ENCODE measurements at places on chromosomes 4 and X.
A peak's percentile ranks its signal among the peaks of the same experiment; 100 is the strongest.

GRCh38 chr4:8904666-8905065, 33.0 kb upstream of the HMX1 start:
- no peak for DNase-seq

DNA sequence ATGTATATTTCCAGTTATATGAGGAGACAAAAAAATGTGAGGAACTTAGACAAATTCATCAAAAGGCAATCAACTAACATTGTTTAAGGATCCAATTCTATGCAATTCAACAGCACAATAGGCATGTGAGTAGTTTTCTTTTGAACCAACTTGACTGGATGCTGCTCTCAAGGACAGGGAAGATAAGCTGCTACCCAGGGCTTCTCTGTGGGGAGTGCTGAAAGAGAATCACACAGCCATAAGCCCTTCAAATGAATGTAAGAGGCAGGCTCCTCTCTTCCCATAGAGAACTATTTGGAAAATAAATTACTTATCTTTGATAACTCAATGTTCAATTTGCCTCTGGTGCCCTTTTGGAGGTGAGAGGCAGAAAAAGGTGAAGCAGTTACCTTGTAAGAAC, 1413.6 kb downstream of the PCDH7 start:
- no peak for DNase-seq

DNA sequence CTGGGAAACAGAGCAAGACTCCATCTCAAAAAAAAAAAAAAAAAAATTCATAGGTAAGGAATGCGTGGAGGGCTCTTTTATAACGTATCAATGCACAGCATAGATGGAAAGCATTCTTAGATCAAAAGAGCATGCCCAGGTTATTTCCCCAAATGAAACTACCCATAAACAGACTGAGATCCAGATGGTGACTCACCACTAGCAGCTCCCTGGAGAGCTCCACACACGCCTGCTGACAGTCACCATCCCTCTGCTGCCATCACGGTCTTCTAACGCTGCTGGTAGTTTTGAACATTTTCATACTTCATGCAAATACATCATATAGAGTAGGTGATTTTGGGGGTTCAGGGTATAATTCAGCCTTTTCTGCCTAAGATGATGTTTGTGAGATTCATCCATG, 136.9 kb downstream of the ASMT start:
- no peak for DNase-seq

- DNase-seq: no peak
These were observed 108.6 kb downstream of the CENPC start for GRCh38 chr4:67436742-67437141.

DNA sequence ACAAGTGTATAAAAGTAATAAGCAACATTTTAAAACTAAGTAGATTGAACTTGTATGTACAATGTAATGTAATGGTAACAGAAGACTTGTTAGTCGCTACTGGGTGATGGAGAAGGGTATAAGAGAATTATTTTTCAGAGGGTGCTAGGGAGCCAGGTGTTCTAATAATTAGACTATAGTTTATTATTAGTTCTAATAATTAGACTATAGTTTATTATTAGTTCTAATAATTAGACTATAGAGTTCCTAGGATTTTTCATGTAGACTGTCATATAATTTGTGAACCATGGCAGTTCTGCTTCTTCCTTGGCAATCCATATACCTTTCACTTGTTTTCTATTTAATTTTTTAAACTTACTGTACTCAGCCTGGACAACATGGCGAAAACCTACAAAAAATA, 117.3 kb upstream of the TSPAN5 start:
- DNase-seq: no peak

DNA sequence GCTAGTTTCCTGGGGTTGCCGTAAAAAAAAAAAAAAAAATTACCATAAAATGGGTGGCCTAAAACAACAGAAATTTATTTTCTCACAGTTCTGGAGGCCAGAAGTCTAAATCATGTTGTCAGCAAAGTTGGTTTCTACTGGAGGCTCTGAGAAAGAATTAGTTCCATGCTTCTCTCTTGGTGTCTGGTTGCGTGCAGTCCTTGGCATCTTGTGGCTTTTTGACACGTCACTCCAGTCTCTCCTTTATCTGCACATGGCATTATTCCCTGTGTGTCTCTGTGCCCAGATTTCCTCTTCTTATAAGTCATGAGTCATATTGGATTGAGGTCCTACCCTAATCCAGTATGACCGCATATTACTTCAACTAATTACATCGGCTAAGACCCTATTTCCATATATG, 38.7 kb downstream of the SPATA4 start:
- no peak for DNase-seq

DNA sequence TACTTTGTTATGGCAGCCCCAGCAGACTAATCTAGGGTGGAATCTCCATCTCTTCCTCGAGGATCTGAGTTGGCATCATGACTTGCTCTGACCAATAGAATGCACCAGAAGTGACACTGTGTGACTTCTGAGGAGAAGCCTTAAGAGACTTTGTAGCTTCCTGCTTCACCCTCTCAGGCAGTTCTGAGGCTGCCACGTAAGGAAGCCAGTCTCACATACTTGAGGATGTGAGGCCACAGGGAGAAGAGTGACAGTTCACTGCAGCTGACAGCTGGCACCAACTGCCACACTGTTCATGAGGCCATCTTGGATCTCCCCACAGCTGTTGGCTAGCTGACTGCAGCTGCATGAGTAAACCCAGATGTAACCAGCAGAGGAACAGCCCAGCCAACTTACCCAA, 29.3 kb upstream of the BCOR start:
- peak; percentile 88 for DNase-seq

- no peak for DNase-seq
These were observed 184.0 kb upstream of the GALNTL6 start for GRCh38 chr4:171629182-171629581.

DNA sequence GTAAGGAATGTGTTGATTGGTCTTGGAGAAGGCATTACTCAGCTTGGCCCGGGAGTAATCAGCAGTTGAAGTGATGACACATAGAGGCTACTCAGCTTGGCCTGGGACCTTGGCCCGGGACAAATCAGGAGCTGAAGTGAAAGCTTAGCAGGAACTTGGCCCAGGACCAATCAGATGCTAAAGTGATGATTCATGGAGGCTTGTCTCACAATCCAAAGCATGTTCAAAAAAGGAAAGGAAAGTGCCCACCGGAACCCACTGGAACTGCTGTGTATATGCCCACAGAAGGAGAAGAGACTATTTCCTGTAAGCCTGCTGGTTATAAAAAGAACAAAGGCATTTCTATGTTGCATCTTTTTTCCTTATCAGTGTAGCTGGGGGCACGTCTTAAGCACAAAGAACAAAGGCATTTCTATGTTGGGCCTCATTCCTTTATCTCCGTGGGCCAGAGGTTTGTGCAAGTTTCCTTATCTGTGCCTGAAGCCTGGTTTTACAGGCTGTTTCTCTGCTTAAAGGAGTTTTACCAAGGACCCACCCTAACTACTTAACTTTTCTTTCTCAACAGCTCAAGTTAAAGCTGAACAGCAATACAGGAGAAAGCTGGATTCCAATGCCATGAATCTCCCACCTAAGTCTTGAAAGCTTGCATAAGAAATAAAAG, 1176.7 kb downstream of the NLGN4X start:
- peak; percentile 3 for DNase-seq

DNA sequence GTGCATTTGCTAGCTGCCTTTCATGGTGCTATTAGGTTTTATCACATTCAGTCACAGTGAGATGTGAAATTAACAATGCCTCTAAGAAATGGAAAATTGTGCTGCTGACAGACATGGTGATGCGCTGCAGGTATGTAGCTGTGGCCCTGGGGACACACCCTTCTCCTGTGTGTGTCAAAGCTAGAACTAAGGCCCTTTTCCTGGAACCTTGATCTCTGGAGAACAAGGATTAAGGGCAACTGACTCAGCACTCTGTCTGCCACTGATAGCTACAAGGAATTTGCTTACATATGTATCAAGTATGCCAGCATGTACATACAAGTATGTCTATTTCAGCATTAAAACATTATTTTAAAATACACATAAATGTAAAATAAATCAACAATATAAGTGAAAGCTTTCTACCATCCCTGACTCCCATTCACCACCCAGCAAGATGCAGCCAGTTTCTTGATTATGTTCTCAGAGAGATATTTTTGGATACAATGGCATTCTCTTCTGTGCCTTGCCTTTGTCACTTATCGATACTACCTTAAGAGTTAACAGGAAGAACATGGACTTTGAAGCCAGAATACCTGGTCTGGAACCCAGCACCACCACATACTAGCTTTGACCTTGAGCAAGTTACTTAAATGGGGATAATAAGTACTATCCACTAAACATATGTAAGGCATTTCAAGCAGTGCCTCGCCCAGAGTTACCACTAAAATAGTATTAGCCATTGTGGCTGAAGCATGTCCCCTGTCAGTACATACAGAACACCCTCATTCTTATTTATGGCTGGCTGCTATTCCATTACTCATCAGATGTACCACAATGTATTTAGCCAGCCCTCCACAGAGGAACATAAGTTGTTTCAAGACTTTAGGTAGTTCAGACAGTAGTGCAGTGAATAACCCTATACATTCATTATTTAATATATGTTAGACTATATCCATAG, 68.5 kb downstream of the NPNT start:
- no peak for DNase-seq

- no peak for DNase-seq
These were observed 35.8 kb upstream of the TADA2B start for GRCh38 chr4:7007142-7007907.

GRCh38 chr4:72767618-72768302, 198.7 kb upstream of the ADAMTS3 start:
- no peak for DNase-seq

DNA sequence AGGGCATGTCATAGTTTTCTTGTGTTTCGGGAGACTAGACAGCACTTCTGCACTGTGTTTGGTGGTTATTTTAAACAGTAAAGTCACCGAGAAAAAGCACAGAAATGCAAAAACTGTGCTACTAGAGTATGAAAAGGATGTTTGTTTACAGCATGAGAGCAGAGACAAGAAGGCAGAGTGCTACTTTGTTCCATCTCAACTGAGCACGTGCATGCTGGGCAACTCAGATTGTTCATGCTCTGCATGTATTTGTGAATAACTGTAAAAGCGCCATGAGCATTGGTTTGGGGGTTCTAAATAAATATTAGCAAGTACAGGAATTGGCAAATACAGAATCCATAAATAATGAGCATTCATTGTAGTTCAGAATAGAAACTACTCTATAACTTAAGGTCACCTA, 7.4 kb downstream of the EVC start:
- no peak for DNase-seq

DNA sequence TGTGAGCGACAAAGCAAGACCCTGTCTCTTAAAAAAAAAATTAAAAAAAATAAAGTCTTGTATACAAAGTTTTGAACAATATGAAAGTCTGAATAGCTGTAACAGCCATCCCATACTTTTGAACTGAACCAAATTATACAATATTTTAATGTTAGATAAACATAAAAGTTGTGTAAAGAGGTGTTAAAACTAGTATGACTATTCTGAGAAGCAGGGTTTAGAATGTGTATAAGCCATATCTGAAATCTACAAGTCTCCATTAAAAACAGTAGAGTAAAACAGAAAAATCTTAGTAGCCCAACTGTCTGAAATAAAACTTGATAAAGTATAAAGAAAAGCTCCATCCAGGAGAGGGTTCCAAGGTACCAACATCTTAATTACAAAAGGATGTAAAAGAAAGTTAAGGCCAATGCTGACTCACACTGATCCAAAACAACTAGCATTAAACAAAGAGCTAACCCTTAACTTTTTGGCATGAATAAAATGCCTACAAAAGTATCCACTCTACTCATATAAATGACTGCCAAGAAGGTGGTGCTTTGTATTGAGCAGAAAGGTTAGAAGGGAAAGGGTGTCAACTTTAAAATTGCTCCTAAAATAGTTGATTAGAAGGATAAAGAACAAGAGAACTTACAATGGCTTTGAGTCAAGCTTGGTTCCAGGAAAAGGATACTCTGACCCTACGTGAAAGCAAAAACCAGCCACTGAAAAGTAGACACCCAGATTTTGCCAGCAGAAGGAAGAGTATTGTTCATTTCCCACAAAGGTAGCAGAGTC, 18.5 kb downstream of the CNOT6L start:
- DNase-seq: no peak

DNA sequence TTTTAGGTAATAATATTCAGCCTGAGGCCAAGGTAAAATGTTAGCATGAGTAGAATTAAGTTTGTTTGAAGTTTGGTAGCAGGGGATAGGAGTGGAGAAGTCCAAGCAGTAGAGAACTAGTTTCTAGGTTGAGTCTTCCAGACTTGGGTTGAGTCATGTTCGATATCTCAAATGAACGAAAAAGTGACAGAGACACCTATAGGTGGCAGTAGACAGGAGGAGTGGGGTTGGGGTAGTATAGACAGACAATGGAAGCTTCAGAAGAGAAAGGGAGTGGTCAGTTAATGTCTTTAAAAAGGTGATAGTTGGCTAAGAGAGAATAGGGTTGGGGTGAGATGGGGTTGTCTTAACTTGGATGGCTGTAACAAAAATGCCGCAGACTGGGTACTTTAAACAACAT, 58.7 kb upstream of the EMCN start:
- no peak for DNase-seq

DNA sequence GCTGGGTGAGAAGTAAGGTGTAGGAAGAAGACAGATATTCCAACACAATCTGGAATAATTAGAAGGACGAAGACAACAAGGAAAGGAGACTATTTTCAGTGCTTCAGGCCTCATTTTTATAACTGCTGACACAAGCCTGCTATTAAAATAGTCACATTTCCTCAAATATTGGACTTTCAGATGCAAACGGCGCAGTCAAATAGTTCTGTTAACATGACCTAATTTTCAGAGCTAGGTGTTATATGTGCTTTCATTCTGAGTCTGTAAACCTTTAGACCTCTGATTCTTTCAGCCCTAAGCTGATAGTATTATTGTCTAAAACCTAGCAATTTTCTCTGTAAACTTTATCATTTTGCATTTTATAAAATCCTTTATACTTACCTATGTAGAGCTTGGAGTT, 261.5 kb downstream of the IL1RAPL1 start:
- no peak for DNase-seq

Measured in DND-41 (cell line).